K562 (cell line): ENCODE measurements at places on chromosomes 2 and 18.

GRCh38 chr18:41881285-41881684 is 73.7 kb upstream of the PIK3C3 start:
- no peak overlapping the region for H3K4me3 ChIP-seq
- H3K4me1 ChIP-seq: no peaks in the 10 kb centered on the region
- H3K36me3 ChIP-seq: no peaks in the 10 kb centered on the region
- DNase-seq: no peak

GRCh38 chr18:14104906-14105748 is 27.1 kb downstream of the ZNF519 start:
- no peaks in the 10 kb centered on the region for H3K4me1 ChIP-seq
- H3K27ac ChIP-seq: no peak overlapping the region
- no peak for DNase-seq
- H3K27me3 ChIP-seq: no peaks in the 10 kb centered on the region
- H3K4me3 ChIP-seq: no peak overlapping the region
- no peaks in the 10 kb centered on the region for H3K36me3 ChIP-seq

DNA sequence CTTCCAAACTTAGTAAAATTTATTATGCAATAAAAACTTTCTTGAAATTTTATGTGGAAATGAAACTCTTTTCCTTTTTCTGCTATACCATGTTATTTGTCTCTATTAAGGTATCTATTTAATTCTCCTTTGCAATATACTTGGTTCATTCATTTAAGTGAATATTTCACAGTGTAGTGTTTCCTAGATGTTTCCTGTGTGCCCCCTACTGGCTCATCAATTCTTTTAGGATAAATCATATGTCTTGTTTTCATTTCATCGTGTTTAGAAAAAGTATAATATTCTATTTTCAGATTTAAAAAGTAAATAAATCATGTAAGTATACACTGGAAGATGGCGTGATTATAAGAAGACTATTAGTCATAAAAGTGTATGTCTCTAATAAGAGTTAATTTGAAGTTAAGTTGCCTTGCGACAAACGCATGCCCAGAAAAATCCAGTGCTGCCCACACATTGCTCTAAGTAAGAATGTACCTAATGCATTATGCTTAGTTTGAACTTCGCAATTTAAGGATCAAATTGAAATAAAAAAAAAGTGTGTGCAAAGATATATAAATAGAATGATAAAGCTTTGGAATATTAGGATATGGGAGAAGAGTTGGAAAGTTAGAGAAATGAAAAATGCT is 525.4 kb downstream of the KCNJ3 start:
- no peak overlapping the region for H3K27ac ChIP-seq
- no peaks in the 10 kb centered on the region for H3K27me3 ChIP-seq
- H3K4me1 ChIP-seq: no peaks in the 10 kb centered on the region
- no peaks in the 10 kb centered on the region for H3K36me3 ChIP-seq

DNA sequence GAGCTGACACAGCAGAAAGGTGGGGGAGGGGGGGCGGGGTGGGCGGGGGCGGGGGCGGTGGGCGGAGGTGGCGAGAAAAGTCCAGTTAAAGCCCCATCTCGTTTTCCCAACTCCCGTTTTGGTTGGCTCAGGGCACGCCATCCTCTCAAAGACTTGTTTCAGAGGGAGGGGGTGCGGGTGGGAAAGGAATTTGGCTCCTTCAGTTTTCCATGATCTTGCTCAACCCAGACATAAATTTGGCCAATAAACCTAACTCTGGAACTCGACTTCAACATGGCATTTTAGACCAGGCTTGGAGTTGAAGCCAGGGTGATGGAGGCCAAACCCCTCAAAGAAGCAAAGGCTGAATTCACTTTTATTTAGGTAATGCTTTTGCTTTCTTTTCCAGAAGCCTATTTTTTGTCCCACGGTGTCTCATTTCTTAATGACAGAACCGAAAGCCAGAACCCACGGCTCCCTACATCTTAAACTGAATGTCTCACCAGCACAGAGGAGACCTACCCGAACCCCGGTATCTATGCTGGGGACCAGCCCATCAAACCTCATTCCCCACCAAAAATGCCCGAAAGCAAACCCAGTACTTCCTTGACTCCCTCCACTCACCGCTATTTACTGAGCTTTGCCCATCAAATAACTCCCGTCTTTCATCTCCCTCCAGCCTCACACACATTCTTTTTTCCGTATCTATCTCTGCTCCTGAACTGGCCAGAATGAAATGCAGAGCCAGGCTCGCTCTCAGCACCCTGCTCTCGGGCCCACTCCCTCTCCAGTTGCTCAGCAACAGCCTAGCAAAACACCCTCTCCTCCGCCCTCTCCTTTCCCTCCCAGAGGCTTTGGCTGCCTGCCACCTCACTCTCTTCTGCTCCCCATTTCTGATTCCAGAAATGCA is 4.3 kb downstream of the IGFBP5 start:
- H3K27me3 ChIP-seq: no peaks in the 10 kb centered on the region; the same call in 1 of the 2 replicates
- H3K27ac ChIP-seq: no peak overlapping the region
- H3K4me3 ChIP-seq: no peak overlapping the region

DNA sequence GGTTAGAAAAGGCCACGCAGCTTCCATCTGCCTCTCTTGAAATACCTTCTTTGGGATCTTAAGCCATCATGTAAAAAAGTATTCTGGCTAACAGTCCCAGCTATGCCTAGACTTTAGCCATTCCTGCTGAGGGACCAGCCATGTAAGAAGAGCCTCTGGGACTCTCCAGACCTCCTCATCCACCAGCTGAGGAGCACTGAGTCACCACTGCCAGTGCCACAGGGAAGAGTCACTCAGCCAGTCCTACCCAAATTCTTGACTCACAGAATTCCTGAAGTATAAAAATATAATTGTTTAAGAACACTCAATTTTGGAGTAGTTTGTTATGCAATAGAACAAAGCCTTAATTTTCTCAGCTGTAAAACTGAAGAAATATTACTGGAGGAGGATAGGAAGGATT is 436.7 kb downstream of the ZEB2 start:
- no peak overlapping the region for H3K4me3 ChIP-seq
- H3K27me3 ChIP-seq: no peaks in the 10 kb centered on the region
- H3K36me3 ChIP-seq: no peaks in the 10 kb centered on the region
- no peaks in the 10 kb centered on the region for H3K4me1 ChIP-seq
- H3K27ac ChIP-seq: no peak overlapping the region
- no peak for DNase-seq

GRCh38 chr18:32278177-32278799 is 88.4 kb downstream of the MEP1B start:
- no peak overlapping the region for H3K4me3 ChIP-seq
- H3K27me3 ChIP-seq: no peaks in the 10 kb centered on the region
- no peaks in the 10 kb centered on the region for H3K4me1 ChIP-seq
- no peak overlapping the region for H3K27ac ChIP-seq
- DNase-seq: no peak
- H3K36me3 ChIP-seq: no peaks in the 10 kb centered on the region

GRCh38 chr2:169965495-169965894 is 138.2 kb downstream of the UBR3 start:
- H3K4me3 ChIP-seq: no peak overlapping the region
- H3K4me1 ChIP-seq: peaks cover 8% of the 10 kb centered on the region; the same call in 2 of the 3 replicates
- H3K27me3 ChIP-seq: no peaks in the 10 kb centered on the region
- no peak overlapping the region for H3K27ac ChIP-seq

DNA sequence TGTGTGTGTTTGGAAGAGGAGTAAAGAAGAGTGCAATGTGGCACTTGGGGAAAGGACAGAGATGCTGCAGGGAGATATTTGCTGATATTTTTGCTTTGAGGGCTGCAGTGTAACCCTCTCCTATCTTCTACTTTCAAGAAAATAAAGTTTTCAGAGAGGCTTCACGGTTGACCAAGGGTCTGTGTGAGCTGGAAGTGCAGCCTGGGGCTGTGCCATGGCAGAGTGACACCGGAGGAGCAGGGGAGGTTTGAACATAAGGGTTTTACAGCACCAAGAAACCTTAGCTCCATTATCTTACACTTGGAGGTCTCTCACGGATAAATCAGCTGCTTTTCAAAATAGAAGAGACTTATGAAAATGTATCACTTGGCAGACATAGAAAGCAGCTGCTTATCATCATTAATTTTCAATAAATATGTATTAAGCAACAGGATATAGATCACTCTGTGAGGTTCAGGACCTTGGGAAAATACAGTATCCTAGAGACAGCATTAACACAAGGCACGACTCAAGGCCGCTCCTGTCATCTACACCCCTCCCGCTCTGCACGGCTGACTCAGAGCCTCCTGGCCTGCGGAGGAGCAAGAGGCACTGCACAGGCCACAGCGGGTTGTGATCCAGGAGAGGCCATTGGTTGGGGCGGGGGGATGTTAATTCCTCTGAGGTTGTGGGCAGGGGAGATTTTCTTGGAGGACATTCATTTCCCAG is 127.8 kb downstream of the COPS8 start:
- H3K4me1 ChIP-seq: no peaks in the 10 kb centered on the region
- H3K27ac ChIP-seq: no peak overlapping the region
- no peaks in the 10 kb centered on the region for H3K36me3 ChIP-seq
- peaks cover 12% of the 10 kb centered on the region for H3K27me3 ChIP-seq

- H3K27ac ChIP-seq: no peak overlapping the region
- H3K27me3 ChIP-seq: no peaks in the 10 kb centered on the region
- peaks cover 13% of the 10 kb centered on the region for H3K4me1 ChIP-seq
These were observed 42.6 kb downstream of the CYRIA start for GRCh38 chr2:16623031-16623430.
